ENCODE measurements at places on chromosomes 16 and 17.

DNA sequence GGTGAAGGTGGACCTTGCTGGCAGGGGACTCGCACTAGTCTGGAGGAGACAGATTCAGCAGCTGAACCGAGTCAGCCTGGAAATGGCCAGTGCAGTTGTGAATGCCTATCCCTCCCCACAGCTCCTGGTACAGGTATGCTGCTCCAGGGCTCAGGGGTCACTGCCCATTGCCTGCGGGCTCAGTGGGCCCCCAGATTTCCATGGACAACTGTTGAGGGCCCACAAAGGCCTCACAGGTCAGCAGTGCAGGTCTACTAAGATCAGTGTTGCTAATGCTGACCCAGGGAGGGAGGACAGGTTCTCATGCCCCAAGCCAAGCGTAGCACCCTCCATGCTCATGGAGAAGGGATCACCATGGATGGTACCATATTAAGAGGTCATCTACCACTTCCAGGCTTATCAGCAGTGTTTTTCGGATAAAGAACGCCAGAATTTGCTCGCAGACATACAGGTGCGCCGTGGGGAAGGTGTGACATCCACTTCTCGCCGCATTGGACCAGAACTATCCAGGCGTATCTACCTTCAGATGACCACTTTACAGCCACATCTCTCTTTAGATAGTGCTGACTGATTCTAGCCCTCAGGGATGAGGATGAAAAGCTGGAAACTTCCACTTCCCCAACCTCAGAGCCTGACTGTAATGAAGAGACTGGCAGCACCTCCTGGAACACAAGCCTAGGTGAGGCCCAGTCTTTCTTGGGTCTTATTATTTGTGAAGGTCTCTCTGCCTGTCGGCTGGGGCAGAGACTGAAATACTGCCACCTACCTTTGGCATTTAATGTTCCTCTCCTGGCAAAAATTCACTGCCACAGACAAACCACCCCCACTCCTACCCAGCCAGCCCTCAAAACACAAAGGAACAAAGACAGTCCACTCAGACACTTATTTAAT, 7.6 kb downstream of the EME1 start:
- DNase-seq: no peak

DNA sequence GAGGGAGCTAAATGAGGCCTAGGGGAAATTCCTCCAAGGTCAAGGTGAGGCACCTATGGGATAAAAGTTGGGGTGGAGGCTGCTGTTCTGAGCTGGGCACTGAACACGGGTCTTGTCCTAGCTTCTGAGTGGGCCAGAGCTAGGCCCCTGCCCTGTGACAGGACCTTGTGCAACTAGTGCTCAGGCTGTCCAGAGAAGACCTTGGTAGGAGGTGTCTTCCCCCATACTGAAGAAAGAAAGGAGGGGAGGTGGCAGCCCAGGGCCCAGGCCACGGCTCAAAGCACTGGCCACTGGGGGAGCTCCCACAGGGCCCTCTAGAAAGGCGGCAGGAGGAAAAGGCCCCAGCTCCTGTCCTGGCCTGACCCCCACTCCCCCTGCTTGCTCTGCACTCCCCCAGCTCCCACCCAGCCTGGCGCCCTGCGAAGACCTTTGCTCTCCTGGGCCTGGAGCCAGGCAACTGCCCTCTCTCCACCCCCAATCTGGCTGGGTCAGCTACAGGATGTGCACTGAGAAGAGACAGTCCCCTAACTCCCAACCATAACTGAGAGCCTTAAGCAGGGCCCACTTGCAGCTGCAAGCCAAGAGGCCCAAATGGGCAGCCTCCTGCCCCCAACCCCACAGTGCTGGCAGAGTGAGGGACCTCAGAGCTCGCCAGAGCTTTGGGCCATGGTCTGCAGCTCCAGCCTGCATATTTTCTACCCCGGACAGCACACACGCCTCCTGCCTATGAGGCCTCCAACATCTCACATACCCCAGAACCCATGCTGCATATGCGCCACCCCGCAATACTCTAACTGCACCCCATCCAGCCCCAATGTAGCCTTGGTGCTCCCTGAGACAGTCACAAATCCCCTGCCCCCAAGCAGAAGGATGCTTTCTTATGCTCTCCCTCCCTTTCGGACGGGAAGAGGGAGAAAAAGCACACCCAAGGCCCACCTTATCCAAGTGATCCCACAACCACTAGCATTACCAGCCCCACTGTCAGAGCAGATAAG, 15.3 kb downstream of the HSD11B2 start:
- DNase-seq: no peak

DNA sequence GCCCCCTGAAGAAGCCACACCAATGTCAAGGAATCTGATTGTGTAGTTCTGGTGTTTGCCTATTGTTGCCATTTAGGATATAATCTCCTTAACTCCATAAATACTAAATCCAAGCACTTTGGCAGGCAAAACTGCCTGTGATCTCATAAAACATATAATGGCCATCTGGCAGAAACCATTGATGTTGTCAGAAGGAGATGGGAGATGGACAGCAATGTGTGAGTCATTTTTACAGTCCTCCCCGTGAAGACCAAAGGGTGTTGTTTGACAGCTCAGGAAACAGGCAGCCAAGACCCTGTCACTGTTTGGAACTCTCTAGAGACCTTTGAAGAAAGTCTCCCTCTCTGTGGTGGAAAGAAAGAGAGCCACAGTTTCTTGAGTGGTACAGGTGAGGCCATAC, 454.1 kb downstream of the HS3ST3B1 start:
- DNase-seq: no peak

GRCh38 chr17:61000911-61001310, 323.3 kb downstream of the BCAS3 start:
- no peak for DNase-seq

- peak; percentile 39 for DNase-seq
These were observed at the start of gene TMEM220 for GRCh38 chr17:10729334-10730193. Gene TMEM220, minus strand, starts transcription at chr17:10730023. Its CDS starts 172 bp downstream, at chr17:10729851.

DNA sequence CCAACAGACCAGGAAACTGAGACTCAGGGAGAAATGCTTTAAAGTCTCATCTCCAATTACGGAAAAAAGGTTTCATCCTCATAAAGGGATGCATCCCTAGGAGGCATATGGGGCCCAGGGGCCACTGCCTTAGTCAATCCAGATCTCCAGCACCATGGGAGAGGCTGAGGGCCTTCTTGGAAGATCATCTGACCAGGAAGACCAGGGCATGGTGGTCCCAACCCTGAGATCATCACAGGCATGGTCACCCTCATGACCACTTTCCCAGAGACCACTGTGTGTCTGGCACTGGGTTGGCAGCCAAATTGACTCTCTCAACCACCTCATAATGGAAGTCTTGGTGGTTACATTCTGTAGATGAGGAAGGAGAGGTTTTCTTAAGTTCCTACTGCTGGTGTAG, 23.4 kb upstream of the CES5A start:
- no peak for DNase-seq

DNA sequence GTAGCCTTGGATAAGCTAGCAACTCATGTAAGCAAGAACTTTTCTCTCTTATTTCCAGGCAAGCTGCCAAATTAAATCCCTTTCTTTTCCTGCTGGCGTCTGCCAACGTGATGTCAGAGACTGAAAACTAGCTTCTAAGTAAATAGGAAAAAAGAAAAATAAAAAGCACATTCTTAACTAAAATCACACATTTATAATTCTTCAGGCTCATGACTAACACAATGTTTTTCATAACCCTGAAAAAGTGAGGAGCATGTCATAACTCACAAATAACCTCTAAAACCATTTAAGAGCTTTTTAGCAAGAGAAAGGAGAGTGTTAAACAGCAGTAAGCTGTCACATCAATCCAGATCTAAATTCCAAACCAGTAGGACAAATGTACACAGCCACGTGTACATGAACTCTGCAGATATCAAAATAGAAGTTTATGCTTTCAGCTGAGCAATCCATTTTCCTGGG, 110.0 kb downstream of the N4BP1 start:
- no peak for DNase-seq

- DNase-seq: no peak
These were observed 143.5 kb upstream of the HLF start for GRCh38 chr17:55121268-55121667.

- no peak for DNase-seq
These were observed 182.8 kb downstream of the FTO start for GRCh38 chr16:53886482-53887378.

DNA sequence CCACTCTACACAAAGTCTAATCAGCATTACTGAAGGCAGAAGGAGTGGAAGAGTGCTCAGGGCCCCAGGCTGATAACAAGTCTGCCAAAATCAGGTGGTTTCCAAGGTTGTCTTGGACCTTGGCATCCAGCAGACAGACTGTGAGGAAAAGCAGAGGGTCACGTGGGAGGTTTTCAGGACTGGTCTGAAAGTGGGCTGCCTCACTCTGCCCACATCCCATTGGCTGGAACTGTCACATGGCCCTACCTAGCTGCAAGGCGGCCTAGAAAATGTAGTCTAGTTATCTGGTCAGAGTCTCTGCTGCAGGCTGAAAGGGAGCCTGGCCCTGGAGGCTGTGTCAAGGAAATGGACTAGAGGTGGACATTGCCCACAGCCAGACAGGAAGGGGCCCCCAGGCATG, 310.7 kb upstream of the ASIC2 start:
- DNase-seq: no peak

GRCh38 chr16:9259914-9260608, 168.6 kb downstream of the HAPSTR1 start:
- DNase-seq: no peak

GRCh38 chr17:57927048-57927723, 28.0 kb downstream of the CUEDC1 start:
- DNase-seq: no peak

DNA sequence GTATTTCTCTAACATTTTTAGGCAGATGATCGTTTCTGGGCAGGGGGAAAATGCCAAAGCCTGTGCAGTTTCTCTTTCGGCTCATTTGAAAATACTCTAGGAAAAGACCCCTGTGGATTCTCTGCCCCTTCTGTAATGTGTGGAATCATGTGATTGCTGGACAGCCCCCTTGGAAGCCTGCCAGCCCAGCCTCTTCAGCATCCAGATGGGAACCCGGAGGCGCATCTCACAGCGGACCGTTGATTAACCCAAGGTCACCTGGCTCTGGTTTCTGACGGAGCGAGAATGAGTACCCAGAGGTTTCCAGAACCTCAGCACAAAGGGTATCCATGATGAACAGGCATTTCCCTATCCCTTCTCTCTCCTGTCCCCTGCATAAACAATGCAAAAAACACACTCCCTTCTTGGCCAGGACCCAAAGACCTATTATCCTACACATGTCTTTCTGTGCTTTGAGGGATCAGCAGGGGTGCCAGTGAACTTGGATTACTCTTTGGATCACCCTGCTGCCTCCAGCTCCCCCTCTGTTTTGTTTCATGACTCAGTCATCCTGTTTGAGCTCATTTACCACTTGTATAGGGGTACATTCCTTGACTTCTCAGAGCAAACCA, 957.1 kb upstream of the RBFOX1 start:
- no peak for DNase-seq

GRCh38 chr17:30961209-30962188, 9.3 kb upstream of the RNF135 start:
- no peak for DNase-seq

- DNase-seq: no peak
These were observed 21.1 kb downstream of the ITGB4 start for GRCh38 chr17:75742337-75742736.

GRCh38 chr16:75311383-75311938, 60.0 kb upstream of the BCAR1 start:
- no peak for DNase-seq

GRCh38 chr16:19304750-19305149, 19.2 kb downstream of the CLEC19A start:
- DNase-seq: no peak

- no peak for DNase-seq
These were observed 121.1 kb downstream of the WWOX start for GRCh38 chr16:78220571-78220970.

- no peak for DNase-seq
These were observed 4.3 kb downstream of the KRT19 start for GRCh38 chr17:41523787-41524186.

DNA sequence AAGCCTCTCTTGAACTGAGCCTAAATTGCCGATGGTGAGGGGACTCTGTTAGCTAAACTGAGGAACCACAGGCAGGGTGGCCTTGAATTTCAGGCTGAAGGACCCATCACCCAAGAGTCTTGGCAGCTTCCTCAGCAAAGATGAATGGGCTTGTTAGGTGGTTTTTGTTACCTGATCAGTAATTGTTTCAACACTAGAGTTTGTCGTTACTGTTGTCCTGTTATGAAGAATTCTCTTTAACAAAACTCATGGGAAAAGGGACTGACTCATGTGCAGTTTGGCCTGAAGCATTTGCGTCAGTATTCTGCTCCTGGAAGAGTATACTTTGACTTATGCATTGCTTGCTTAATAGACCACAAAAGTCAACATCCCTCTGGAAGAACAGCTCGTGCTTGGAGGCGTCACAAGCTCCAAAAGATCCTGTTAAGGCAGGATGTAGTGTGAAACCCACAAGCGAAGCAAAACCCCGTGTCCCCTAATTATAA, 206.0 kb downstream of the IRX3 start:
- no peak for DNase-seq

- DNase-seq: no peak
These were observed 164.0 kb downstream of the PHKB start for GRCh38 chr16:47625115-47625567.

DNA sequence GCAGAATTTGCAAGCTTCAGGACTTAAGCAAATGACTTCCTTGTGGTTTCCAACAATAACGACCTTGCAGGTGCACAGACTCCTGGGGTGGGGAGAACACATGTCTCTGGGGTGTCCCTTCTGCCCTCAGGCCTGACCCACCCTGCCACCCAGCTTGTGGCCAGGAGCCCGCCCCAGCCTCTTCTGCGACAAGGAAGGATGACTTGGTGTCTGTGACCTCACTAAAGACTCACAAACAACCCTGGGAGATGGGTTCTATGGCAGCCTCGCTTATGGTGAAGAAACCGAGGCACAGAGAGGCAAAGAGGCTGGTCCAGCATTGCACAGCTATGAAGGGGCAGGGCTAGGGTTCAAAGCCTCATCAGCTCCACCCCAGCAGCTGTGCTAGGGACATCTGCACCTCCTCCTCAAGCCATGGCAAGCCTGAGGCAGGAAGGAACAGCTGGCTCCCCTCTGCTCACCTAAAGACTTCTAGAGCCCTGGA, 2.6 kb downstream of the ATP2A3 start:
- no peak for DNase-seq
